ENCODE measurements at places on chromosomes 2 and 18. TPM values are rescaled to one million over a fixed set of nuclear protein-coding genes. Genes with fewer than 3 reads are reported as not detected.

Gene MAL
- 1.4 TPM for total RNA-seq

Gene DSG3
- total RNA-seq, result 0.14 TPM

Gene APOB
- total RNA-seq, result 0.47 TPM

Gene TMEM37
- 100 TPM for total RNA-seq

Gene MEP1B
- total RNA-seq, result 11.6 TPM

Gene GAREM2
- 4.0 TPM for total RNA-seq

Gene HOXD11
- 1.2 TPM for total RNA-seq

Gene KLHL41
- total RNA-seq, result 1.5 TPM

Gene DDX18
- 43.1 TPM for total RNA-seq

Gene TBR1
- total RNA-seq, result not detected

Gene ZBTB7C
- total RNA-seq, result 20.8 TPM

Gene ALMS1
- 18.3 TPM for total RNA-seq

Gene ITGA6
- total RNA-seq, result 178 TPM

Gene CPS1
- total RNA-seq, result 0.99 TPM

Gene DCC
- 1.3 TPM for total RNA-seq

Gene TEKT4
- total RNA-seq, result not detected

Gene ABCG5
- total RNA-seq, result not detected

Gene LRP1B
- total RNA-seq, result 0.12 TPM

Gene C2orf66
- total RNA-seq, result not detected

Gene PSMA8
- not detected for total RNA-seq

Gene GAL3ST2
- total RNA-seq, result 42.4 TPM

Gene SAG
- total RNA-seq, result not detected

Gene SLC19A3
- 28.8 TPM for total RNA-seq

Gene ACP1
- 87.3 TPM for total RNA-seq

Gene CDKL4
- total RNA-seq, result 1.0 TPM

Gene LBX2
- 1.0 TPM for total RNA-seq

Gene LAMA3
- total RNA-seq, result 29.0 TPM

Gene COPS9
- total RNA-seq, result 83.9 TPM

Gene GULP1
- 9.0 TPM for total RNA-seq

Gene SKOR2
- not detected for total RNA-seq

Gene SDC1
- 65.3 TPM for total RNA-seq

Gene GATA6
- 43.3 TPM for total RNA-seq

All from mucosa of descending colon (tissue), 3 donors.